NCI-H187 (cell line): ENCODE measurements at places on chromosomes 11 and 22.

DNA sequence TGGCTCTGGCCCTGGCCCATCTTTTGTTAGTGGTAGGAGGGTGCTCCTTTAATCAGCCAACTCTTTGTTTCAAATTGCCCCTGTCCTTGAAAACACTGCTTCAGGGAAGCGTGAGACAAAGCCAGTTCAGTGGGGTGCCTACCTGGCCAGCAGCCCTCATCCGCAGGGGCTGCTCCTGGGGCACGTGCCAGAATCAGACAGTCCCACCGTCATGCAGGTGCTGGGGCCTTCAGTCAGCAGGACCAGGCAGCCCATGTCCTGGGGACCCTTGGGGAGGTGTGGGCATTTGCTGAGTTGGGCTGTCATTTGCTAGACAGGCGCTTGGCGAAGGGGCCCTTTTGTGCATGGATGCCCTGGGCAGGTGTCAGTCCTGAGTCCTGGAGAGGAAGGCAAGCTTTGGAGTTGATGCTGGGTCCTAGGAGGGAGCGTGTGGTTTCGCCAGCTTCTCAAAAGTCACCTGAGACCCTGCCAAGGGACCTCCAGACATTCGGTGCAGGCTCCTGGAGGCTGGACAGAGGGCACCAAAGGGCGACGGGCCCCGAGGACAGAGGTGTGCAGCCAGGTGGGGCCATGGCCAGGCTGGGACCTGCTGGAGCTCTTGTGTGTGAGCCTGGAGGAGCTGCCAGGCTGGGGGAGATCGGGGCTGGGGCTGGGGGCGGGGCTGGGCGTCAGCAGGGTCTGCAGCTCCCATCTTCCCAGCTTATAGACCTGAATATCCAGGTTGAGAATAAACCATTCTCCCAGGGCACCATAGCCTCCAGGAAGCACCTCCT is 15.0 kb upstream of the RTN4R start:
- DNase-seq = no peak

DNA sequence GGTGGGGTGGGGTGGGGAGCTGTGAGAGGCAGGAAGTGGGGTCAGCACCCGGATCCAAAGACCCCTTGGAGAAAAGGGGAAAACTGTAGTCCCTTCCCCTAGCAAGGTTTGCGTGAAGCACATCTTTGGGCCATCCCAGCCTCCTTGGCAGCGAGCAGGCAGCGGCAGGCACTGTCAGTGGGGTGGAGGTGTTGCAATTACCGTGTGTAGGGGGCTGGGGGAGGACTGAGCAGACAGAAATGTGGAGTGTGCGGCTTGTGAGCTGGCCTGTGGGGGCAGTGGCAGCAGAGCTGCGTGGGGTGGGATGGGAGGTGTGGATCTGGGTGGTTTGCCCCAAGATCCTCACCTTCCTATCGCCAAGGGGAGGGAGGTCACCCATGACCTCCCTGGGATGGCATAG is 16.4 kb downstream of the DAGLA start:
- no peak for DNase-seq

DNA sequence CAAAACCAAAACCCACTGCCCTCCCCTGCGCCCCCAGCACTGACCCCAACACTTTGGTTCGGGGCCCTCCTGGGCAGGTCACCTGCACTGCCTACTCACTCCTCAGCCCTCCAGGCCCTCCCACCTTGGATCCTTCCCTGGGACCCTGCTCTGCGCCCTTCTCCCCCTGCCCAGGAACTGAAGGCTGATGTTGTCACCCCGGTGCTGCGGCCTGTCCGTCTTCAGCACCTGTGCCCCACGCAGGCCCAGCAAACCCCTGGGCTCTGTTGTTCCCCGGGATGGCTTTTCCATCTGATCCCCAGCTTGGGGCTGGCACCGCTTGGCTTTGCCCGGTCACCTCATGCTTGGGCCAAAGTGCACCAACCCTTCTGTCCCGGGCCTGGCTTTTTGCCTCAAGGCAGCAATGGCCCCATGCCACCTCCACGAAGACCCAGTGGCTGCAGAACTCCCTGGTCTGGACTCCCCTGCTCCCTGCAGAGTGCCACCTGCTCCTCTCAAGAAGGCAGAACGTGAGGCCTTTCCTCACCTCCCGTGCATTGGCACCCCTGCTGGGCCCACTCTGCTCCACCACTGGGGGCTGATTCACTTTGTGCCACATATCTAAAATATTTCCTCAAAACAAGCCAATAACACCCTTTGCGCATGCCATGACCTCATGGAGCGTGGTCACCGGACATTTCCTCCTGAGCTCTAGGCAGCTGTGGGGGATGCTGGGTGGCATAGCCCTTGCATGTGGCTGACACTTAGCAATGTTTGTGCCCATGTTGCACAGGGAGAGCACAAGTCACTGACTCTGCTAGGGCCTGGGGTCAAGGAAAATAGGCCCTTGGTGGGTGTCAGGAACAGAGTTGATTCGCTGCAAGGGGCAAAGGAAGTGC is 8.8 kb downstream of the PPM1F start:
- no peak for DNase-seq

GRCh38 chr11:110249066-110249465 is 47.3 kb downstream of the RDX start:
- no peak for DNase-seq

DNA sequence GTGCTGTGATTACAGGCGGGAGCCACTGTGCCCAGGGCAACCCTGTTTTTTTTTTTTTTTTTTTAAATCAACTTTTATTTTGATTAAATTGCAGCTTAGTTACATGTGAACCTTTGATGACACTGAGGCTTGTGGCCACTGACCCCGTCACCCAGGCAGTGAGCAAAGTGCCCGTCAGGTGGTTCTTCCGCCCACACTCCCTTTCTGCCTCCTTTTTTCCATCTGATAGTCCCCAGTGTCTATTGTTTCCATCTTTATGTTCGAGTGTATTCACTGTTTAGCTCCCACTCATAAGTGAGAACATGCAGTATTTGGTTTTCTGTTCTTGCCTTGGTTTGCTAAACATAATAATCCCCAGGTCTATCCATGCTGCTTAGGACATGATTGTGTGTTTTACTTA is 110.9 kb upstream of the GRK3 start:
- no peak for DNase-seq

GRCh38 chr22:37806409-37807333 is 1.1 kb upstream of the GCAT start:
- no peak for DNase-seq

DNA sequence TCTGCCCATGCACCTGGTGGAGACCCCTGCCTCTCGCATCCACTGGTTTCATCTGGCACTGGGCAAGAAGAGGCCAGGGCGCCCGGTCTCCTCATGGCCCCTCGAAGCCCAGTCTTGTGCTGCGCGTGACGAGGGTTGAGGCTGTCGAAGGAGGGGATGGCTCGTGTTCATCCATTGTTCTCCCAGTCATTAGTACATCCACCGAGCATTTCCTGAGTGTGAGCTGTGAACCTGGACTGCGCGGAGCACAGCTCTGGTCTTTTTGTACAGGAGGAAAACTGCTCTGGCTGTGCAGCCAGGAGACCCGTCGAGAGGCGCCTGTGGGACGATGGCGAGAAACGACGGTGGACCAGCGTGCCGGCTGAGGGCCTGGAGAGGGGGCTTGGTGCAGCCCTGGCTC is 6.8 kb downstream of the CACNA1I start:
- no peak for DNase-seq

- DNase-seq = no peak
Observed at GRCh38 chr11:66704659-66705360, 24.2 kb downstream of the SPTBN2 start.

- DNase-seq = no peak
Observed at GRCh38 chr22:37485395-37486223, 575 bp downstream of the MFNG start.
